ENCODE measurements at places on chromosomes 4 and X. TPM values are rescaled to one million over a fixed set of nuclear protein-coding genes. Genes with fewer than 3 reads are reported as not detected.

Gene ITM2A
- 64.4 TPM for total RNA-seq

Gene SLC6A14
- not detected for total RNA-seq

Gene CYLC1
- total RNA-seq: not detected

Gene SPANXN4
- not detected for total RNA-seq

Gene NEXMIF
- total RNA-seq: 0.19 TPM

Gene GAGE12G
- not detected for total RNA-seq

Gene HTR2C
- total RNA-seq: not detected

Gene REELD1
- total RNA-seq: not detected

Gene MTNR1A
- total RNA-seq: not detected

Gene BANK1
- total RNA-seq: 0.08 TPM

Gene ASB12
- 4.3 TPM for total RNA-seq

Gene PRR32
- not detected for total RNA-seq

Gene BEX1
- total RNA-seq: 10.8 TPM

Gene KCNIP4
- not detected for total RNA-seq

Gene SOWAHB
- not detected for total RNA-seq

Gene DGKK
- not detected for total RNA-seq

Gene NEIL3
- total RNA-seq: 0.11 TPM

Gene EPHA5
- not detected for total RNA-seq

Gene FAM184B
- not detected for total RNA-seq

Gene MAGEB5
- not detected for total RNA-seq

Data from left ventricle myocardium inferior (tissue), 1 donor.